Stimulated activated CD8-positive, alpha-beta memory T cell treated with anti-CD3 and anti-CD28 coated beads, Interleukin-4, amount 100 ng/mL, for 1 hour (primary cell): ENCODE measurements at places on chromosomes 16 and 17.

DNA sequence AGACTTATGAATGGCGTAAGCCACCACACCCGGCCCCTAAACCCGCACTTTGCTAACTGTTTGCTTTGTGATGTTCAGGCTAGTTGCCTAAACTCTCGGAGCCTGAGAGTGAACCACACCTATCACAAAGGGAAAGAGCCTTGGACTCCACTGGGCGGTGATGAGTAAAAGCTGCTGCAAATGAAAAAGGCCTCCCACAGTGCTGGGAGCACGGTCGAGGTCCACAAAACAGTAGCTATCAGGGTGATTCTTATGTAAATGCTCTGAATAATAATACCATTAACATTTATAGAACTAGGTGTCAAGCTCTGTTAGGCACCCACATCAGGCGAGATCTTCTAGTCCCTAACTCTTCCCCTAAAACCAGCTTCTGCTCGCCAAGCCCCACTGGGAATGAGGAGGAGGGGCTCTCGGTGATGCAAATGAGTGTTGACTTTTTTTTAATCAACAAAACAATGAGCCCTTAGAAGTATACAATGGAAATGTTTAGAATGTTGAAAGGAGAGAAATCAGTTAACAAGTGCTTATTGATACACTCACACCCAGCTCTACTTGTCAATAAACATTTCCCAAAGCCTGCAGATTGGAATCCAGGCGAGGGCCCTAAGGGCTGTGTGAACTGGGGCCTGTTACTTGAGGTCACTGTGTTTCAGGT lies 19.8 kb downstream of the FBRS start:
- DNase-seq: no peak

GRCh38 chr17:75093548-75094158 lies 5.9 kb downstream of the SLC16A5 start:
- no peak for DNase-seq

DNA sequence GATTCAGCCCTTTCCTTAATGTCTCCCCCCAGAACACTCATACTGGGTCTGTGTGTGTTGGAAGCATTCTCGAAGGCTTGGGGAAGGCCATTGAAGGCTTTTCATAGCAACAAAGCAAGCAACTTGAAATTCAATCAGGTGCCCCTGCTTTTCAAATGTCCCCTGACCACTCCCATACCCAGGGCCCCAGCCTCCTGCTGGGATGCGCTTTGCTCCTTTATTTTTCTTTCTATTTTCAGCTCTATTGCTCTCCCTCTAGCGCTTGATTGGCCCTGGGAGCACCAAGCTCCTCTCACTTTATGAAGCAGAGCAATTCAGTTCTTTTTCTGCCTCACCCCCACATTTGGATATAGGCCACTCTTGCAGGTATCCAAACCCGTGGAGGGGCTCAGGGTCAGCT lies 92.0 kb downstream of the WSCD1 start:
- no peak for DNase-seq

DNA sequence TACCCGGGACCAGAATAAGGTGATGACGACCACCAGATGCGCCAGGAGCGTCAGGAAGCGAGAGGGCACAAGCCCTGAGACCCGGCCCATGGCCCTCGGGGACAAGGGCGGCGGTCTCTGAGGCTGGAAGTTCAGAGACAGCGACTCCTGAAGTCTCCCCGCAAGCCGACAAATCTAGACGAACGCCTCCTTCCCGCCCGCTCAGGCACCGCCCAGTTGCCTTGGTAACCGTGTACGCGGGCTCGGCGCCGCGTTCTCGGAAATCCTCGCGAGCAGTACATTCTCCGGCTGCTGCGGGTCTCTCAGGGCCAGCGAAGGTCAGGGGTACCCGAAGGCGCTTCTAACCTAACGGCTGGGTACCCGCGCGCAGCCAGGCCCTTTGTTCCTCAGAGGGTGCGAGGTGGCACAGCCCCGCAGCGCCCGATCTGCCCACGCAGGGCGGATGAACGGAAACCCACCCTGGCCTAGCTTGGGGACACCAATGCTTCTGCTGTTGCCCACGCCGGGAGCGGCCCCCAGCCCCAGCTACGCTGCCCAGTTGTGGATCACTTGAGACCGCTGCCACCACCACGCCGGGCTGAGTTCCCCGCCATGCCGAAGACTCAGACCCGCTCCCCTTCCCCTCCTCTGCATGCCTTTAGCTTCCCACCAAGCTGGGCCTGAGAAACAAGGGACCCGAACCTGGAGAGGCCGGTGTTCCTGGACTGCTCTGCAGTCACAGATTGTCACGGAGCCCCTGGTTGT lies at the start of gene TMEM107:
TMEM107 (minus strand) TSS at position 184 of the 744 bp plus-strand sequence; CDS start at position 90, 94 bp downstream.
- DNase-seq: peak; percentile 69

- DNase-seq: no peak
Measured at GRCh38 chr16:85946541-85947124, 47.7 kb downstream of the IRF8 start.

- no peak for DNase-seq
Measured at GRCh38 chr17:65433157-65433556, 128.3 kb downstream of the AXIN2 start.

GRCh38 chr17:73654241-73654640 lies 10.0 kb upstream of the SDK2 start:
- no peak for DNase-seq

- DNase-seq: no peak
Measured at GRCh38 chr16:50284131-50284911, 18.0 kb downstream of the ADCY7 start.

- no peak for DNase-seq
Measured at GRCh38 chr17:2423271-2423670, 22.4 kb upstream of the MNT start.

- no peak for DNase-seq
Measured at GRCh38 chr17:65079489-65079900, 23.0 kb upstream of the GNA13 start.

- DNase-seq: no peak
Measured at GRCh38 chr17:3049705-3050295, 13.6 kb downstream of the OR1D5 start.

DNA sequence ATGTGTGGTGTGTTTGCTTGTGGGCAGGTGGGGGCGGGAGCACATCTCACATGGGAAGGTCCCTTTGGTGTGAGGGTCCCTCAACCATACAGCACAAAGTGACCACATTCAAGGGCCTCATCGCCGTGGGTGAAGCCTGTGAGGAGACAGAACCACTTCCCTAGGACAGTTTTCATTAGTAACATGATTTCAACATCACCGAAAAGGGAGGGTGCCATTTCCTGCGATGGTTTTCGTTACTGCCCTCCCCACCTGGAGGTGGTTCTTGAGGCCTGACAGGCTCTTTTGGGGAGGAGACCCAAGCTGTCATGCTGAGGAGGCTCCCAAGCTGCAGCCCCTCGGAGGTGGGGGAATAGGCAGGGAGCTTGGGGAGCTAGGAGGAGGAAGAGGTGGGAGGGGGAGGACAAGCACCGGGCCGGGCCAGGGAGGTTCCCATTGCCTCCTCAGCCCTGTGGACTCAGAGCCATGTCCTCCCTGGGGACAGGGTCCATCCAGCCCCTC lies 9.5 kb downstream of the CD300LB start:
- no peak for DNase-seq

- no peak for DNase-seq
Measured at GRCh38 chr17:80441133-80441578, 26.2 kb downstream of the ENDOV start.

DNA sequence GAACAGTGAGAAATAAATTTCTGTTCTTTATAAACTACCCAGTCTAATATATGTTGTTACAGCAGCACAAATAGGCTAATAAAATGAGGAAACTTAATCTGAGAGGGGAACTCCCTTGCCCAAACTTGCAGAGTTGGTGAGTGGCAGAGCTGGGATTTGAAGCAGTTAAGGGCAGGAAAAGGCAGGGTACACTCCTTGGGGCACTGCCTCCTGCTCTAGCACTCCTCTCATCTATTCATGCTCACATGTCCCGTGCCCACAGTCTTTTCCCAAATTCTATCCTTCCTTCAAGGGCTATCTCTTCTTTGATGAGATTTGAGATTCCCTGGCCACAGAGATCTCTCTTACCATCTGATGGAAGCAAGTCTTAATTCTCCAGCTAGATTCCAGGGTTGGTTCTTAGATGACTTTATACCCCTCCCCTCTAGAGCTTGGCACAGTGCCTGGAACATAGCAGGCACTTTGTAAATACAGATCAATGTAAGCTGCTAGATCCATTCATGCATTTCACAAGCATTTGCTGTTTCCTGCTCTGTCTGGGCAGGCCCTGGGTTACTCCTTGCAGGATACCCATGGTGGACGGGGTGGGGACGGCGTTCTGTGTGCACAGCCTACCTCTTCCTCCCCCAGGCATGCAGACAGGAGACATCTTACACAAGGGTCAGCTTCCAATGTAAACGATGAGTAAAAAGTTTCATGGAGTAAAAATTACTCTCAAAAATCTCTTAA lies 39.2 kb upstream of the ABCC12 start:
- DNase-seq: no peak

DNA sequence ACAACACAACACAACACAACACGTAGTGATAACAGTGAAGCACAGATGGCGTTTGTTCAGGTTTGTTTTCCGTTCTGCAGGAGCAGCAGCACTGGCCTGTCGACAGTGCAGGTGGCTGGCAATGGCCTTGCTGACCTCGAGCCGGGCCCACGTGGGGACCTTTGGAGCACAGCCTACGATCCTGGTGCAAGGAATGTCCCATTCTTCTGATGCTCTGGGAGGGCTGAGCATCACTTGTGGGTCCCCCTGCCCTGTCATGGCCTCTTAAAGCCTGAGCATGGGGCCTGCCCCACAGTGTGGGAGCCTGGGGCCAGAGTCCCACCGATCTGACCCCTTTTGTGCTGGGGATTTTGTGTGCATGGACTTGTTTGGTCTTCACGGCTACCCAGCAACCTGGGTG lies 6.8 kb downstream of the MAP2K3 start:
- DNase-seq: no peak

DNA sequence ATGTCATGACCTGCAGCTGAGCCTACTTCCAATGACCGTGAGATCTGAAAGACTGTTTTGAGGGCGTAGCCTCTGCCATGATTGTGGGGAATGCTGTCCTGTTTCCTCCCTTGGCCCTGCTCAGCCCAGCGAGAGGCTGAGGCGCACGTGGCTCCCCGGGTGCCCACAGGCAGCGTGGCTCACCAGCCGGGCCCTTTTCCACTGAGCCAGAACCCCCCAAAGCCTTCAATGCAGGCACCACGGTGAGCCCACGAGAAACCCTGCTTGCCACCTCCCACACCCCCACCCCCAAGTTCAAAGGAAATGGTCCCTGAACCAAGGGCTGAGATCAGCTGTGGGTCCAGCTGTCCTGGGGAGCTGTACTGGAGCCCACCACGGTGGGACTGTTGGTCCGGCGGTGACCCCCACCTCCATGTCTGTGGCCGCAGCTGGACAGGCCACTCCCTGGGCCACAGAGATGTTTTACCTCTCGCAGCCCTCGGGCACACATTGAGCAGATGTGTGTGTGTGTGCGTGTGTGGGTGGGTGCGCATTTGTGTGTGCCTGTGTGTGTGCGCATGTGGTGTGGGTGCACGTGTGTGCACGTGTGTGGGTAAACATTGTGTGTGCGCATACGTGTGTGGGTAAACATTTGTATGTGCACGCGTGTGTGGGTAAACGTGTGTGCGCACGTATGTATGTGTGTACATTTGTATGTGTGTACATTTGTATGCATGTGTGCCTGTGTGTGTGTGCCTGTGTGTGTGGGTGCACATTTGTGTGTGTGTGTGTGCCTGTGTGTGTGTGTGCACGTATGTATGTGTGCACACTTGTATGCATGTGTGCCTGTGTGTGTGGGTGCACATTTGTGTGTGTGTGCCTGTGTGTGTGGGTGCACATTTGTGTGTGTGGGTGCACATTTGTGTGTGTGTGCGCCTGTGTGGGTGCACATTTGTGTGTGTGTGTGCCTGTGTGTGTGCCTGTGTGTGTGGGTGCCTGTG lies 5.0 kb upstream of the MC1R start:
- no peak for DNase-seq

DNA sequence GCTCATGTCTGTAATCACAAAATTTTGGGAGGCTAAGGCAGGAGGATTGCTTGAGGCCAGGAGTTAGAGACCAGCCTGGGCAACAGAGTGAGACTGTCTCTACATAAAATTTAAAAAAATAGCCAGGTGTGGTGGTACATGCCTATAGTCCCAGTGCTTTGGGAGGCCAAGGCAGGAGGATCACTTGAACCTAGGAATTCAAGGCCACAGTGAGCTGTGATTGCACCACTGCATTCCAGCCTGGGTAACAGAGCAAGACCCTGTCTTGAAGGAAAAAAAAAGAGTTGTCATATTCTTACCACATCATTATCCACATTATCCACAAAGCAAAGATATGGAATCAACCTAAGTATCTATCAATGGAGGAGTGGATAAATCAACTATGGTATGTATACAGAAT lies 21.0 kb upstream of the MAPK3 start:
- DNase-seq: no peak

DNA sequence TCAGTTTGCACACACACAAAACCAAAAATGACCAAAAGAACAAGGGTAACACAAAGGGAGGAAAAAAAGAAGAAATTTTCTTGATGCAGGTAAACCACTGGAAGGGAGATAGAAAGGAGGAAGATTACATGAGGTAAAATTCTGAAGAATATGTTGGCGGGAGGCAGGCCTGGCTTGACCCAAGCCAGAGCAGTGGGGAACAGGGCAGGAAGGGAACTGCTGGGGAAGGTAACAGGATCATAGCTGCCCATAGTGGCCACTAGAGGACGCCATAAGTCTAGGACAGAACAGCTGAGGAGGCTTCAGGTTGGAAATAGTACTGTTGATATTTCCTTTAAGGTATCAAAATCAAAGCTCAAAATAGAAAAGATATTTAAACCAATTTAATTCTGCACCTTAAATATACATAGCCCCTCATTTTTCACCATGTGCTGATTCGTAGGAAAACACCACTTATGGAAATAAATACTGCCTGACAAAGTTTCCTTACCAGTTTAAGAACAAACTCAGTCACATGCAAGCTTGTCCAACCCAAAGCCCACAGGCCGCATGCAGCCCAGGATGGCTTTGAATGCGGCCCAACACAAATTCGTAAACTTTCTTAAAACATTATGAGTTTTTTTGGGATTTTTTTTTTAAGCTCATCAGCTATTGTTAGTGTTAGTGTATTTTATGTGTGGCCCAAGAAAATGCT lies 15.5 kb downstream of the VPS35 start:
- DNase-seq: no peak

DNA sequence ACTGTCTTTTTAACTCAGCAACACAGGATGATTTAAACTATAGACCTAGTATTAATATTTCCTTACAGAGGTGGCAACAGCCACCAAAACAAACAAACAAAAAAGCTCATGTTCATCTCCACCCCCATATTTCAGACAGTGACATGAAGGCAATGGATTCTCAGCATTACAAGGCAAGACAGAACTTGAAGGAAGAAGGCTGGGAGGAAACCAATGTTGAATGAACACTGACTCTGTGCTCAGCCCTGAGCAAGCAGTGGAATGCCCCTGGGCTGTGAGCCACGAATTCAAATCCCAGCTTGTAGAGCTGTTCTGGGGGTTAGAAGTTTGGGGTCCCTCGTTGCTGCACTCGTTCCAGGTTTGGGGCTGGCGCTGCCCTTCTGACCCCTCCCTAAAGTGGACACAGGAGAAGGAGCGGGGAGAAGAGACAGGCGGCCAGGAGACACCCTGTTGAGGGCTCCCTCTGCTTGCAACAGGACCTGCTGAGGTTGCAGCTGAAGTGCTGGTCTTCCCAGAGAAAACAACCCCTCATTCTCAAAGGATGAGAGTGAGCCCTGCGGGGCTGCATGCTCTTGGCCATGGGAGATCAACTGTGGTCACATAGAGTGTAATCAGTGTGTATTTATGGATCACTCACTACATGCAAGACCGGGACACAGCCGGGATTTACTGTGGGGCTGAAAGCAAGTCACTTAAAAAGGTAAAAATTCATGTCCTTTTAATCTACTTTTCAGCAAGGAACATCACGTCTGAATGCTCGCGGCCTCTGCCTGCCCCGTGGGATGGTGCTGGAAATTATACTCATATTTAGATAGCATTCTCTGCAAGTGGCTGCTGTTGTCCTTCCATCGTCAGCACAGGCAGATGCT lies 34.3 kb downstream of the MYH3 start:
- DNase-seq: no peak
